ENCODE measurements at places on chromosomes 12 and 14. TPM values are rescaled to one million over a fixed set of nuclear protein-coding genes. Genes with fewer than 3 reads are reported as not detected.
A peak's percentile ranks its signal among the peaks of the same experiment; 100 is the strongest.

GRCh38 chr12:113066813-113067400 is 10.4 kb downstream of the DTX1 start:
- DNase-seq = no peak

DNA sequence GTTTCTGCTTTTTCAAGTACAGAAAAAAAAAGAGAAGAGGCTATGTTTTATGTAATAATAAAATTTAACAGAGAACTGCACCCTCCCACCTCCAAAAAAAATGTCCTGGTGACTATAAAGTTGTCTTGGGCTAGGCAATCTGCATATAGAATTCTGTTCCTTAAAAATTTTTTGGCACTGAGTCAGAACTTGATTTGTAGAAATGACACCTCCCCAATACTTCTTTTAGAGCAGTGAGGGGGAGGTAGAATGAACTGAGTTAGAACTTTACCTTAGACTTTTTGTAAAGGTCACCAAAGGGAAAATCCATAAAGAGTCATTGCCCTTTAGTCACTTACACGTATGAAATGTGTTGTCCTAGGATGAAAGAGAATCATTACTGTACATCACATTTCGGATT is 80.0 kb downstream of the BTG1 start:
- no peak for DNase-seq

DNA sequence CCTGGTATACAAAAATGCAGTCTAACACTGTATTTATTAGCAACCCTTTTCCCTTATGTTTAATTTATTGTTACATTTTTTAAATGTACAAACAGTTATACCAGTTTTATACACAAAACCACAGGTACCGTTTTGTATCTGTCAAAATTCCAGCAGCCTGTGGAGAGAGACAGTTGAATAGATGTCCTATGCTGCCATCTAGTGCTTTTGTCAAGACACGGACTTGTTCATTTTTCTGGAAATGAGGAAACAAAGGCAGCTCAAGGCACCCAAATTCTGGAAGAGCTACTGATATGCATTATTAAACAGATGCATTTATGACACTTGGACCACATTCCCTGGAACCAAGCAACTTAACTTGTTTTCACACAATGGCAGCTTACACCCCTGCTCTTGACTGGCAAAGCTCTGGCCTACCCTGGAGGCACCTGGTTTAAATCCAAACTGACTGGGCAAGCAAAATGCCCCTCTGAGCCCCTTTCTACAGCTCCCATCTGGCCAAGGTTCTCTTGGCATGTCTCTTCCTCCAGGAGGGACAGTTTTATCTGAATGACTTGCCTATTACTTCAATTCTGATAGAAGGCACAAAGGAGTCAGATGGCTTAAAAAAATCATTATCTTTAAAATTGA is 286.9 kb upstream of the PRKD1 start:
- peak; percentile 6 for DNase-seq

KIF26A gene
- total RNA-seq = 0.07 TPM

CCDC197 gene
- total RNA-seq = not detected

CCDC60 gene
- total RNA-seq = not detected

DRAM1 gene
- 4.1 TPM for total RNA-seq
